ENCODE measurements at places on chromosomes 5 and 9.
A peak's percentile ranks its signal among the peaks of the same experiment; 100 is the strongest.

DNA sequence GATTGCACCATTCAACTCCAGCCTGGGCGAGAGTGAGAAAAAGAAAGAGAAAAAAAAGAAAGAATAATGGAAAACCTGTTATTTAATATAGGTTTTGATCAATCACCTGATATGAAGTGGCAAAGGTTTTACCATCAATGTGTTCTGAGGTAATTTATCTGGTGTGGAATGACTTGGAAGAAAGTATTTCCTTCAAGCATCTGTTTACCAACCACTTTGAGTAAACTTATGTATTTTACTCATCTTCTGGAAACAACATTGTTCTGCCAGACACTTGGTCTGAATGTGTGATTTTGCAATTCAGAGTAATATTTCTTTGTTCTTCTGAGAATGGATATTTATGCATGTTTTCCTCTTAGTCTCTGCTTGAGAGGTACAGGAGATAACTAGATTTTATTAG is 24.3 kb downstream of the KIF2A start:
- no peak for DNase-seq

GRCh38 chr5:72624641-72625236 is 117.5 kb upstream of the ZNF366 start:
- no peak for DNase-seq

- no peak for DNase-seq
Measured at GRCh38 chr5:171577042-171577758, 157.8 kb downstream of the FGF18 start.

- no peak for DNase-seq
Measured at GRCh38 chr5:152688561-152689249, 283.6 kb upstream of the NMUR2 start.

- DNase-seq = peak; percentile 18
Measured at GRCh38 chr5:172005708-172006320, 624 bp downstream of the FBXW11 start.

GRCh38 chr9:111965566-111966019 is 69.0 kb downstream of the UGCG start:
- DNase-seq = no peak

- no peak for DNase-seq
Measured at GRCh38 chr5:171242521-171242920, 66.5 kb upstream of the TLX3 start.

DNA sequence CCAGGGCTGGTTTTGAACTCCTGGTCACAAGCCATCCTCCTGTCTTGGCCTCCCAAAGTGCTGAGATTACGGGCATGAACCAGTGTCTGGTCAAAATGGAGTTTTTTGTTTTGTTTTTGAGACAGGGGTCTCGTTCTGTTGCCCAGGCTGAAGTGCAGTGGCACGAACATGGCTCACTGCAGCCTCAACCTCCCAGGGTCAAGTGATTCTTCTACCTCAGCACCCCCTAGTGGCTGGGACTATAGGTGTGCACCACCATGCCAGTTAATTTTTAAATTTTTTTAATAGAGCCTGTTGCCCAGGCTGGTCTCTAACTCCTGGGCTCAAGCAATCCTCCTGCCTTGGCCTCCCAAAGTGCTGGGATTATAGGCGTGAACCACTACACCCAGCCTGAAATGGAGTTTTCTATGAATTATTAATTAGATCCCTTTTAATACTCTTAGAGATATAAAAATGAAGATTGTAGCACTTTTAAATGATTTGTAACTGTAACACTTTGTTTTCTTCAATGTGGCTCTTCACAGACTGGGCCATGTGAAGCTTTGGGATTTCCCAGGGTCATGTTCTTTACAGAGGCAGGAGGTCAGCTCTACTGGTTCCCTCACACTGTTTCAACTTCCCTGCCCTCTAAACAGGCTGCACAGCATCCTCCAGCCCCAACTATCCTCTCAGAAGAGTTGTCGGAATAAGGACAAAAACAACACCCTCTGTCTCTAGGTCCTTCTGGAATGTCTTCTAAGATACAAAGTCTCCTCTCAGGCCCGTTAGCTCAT is 32.7 kb upstream of the SPARC start:
- DNase-seq = peak; percentile 9
